Hepatocyte (in vitro differentiated cells): ENCODE measurements at places on chromosomes 3 and 15.

GRCh38 chr3:17063596-17063995 lies 178.8 kb downstream of the PLCL2 start:
- no peaks in the 10 kb centered on the region for H3K27me3 ChIP-seq
- no peak overlapping the region for H3K4me3 ChIP-seq
- H3K36me3 ChIP-seq, result no peaks in the 10 kb centered on the region
- DNase-seq, result no peak

GRCh38 chr3:194364652-194365434 lies 4.7 kb downstream of the LRRC15 start:
- H3K36me3 ChIP-seq, result no peaks in the 10 kb centered on the region
- DNase-seq, result peak; percentile 44
- peaks cover 19% of the 10 kb centered on the region for H3K4me1 ChIP-seq

DNA sequence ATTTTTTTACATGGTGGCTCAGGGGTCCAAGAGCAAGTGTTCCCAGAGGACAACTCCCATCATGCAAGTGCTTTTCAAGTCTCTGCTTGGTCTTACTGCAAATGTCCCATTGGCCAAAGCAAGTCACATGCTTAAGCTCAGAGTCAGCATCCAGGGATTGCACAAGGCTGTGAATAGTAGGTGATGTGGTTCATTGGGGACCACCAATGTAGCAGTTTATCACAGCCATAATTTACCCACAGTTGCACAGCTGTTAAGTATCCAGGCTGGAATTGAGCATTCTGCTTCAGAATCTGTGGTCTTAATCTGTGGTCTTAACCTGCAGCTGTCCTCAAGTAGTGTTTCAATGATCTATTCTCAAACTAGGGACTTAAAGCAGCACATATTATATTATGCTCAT lies 71.4 kb upstream of the PLCL2 start:
- no peaks in the 10 kb centered on the region for H3K27me3 ChIP-seq
- H3K36me3 ChIP-seq, result no peaks in the 10 kb centered on the region
- no peaks in the 10 kb centered on the region for H3K4me1 ChIP-seq
- no peak overlapping the region for H3K4me3 ChIP-seq

DNA sequence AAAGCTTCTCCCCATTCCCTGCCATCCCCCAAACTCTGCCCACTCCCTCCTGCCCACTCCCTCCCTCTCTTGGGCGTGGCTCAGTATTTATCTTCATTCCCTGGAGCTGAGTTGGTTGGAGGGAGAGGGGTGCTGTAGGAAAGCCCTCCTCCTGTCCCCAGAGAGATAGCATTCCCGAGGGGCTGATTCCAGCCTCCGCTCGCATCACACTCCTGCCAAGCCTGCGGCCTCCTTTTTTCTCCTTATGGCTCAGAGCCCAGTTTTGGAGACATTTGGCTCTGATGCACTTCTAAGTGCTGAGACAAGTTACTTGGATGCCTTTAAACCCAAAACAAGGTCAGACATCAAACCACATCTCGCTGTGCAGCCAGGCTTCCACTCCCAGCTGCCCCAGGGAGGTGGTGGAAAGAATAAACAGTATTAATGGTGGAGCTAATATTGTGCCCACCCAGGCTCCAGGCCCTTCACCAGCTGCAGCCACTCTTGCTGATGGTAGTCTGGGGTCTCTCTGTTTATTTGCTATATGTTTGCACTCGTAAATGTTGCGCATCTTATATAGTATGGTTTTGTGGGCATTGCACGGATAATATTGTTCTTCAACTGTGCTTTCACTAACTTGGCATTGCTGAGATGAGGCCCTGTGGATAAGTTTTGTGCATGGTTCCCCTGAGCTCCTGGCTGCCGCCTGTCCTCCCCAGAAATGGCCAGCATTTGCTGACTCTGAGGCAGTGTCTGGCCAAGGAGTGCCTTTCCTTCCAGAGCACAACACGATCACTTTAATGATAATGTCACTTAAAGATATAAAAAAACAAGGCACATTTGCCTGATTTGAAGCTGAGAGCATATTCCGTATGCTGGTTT lies 157.2 kb downstream of the LRRC28 start:
- peak overlapping the region; percentile 27 for H3K27ac ChIP-seq
- no peaks in the 10 kb centered on the region for H3K27me3 ChIP-seq
- no peak for DNase-seq
- H3K4me3 ChIP-seq, result no peak overlapping the region

DNA sequence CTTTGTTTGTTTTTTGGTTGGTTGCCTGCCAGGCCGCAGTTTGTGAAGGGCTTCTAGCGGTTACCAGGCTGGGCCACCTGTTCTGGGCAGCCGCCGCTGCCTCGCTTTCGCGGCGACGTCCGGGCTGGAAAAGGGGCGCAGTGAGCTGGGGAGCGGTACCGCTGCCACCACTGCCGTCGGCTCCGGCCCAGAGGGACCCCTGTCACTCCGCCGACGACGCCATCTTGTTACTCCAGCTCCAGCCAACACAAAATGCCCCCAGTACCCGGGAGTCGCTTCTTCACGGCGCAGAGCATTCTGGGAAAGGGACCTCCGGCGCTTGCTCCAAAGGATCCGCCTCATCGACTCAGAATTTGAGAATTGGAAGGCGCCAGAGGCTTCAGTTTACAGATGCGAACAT lies 238.8 kb downstream of the CDIN1 start:
- no peaks in the 10 kb centered on the region for H3K4me1 ChIP-seq
- H3K27ac ChIP-seq, result no peak overlapping the region
- no peaks in the 10 kb centered on the region for H3K36me3 ChIP-seq
- no peak overlapping the region for H3K4me3 ChIP-seq
- DNase-seq, result no peak
- no peaks in the 10 kb centered on the region for H3K27me3 ChIP-seq
